ENCODE measurements at places on chromosomes 2 and 18. TPM values are rescaled to one million over a fixed set of nuclear protein-coding genes. Genes with fewer than 3 reads are reported as not detected.

- DNase-seq: no peak
These were observed 96.8 kb downstream of the TAF4B start for GRCh38 chr18:26322890-26323653.

STAT4 gene
- total RNA-seq: 0.48 TPM

GRCh38 chr2:71548646-71549425 is 95.5 kb downstream of the DYSF start:
- peak; percentile 75 for DNase-seq

LIPG gene
- 87.5 TPM for total RNA-seq

DNA sequence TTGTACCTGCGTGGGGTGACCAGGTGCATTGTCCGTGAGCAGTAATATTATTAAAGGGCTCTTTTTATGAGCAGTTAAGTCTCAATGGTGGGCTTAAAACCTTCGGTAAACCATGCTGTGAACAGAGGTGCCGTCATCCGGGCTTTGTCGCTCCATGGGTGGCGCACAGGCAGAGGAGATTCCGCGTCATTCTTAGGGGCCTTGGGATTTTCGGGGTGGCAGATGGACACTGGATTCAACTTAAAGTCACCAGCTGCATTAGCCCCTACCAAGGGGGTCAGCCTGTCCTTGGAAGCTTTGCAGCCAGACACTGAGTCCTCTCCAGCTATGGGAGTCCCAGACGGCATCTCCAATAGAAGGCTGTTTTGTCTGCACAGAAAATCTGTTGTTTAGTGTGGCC is 107.7 kb downstream of the NFATC1 start:
- DNase-seq: no peak

SPATA3 gene
- total RNA-seq: not detected

DNA sequence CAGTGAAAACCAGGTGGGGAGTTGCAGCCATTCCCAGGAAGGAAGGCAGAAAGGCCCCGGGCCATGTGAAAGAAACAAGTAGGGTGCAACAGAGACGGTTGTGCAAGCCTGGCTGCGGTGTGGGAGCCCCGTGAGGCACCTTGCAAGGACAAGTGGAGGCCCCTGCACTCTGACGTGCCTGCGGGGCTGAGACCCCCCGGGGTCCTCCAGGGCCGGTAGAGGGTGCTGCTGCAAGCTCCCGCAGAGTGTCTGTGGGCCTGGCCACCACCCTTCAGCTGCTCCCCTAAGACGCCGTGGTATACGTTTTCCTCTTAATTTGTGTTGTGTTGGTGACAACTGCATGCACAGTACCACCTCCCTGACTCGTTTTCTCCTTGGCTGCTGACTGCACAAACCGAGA is 27.4 kb upstream of the MC5R start:
- DNase-seq: no peak

AP1S3 gene
- 180 TPM for total RNA-seq

DNA sequence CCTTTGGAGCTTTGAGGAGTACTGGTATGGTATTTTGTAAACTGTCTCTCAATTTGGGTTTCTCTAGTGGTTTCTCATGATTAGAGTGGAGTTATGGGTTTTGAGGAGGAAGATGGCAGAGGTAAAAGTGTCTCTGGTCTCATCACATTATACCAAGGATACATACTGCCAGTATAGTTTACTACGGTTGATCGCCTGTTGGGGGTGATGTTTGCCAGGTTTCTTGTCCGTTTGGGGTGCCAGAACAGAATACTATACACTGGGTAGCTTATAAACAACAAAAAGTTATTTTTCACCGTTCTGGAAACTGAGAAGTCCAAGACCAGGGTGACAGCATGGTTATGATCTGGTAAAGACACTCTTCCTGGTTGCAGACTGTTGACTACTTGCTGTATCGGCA is 293.7 kb downstream of the NYAP2 start:
- no peak for DNase-seq

- no peak for DNase-seq
These were observed 17.8 kb downstream of the GIGYF2 start for GRCh38 chr2:232714969-232715368.

GRCh38 chr18:48801728-48802542 is 148.8 kb downstream of the SMAD7 start:
- DNase-seq: peak; percentile 70

GRCh38 chr2:189726271-189726670 is 36.3 kb downstream of the OSGEPL1 start:
- DNase-seq: no peak

CMPK2 gene
- total RNA-seq: 0.53 TPM

SLC5A7 gene
- not detected for total RNA-seq

DNA sequence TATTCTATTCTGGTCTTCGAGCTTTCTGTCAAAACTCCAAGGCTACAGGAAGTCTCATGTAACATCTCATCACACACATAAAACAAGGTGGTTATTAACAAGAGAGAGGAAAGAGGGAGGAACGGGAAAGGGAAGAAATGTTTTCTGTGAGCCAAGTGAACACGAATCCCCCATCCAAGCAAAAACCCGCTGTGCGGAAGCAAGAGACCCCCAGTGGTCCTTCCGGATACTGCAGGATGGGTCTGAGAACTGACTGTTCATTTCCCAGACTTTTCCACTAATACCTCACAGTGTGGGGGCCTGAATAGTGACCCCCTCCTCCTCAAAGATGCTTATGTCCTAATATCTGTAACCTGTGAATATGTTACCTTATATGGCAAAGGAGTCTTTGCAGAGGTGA is 19.0 kb upstream of the DIPK1C start:
- peak; percentile 47 for DNase-seq

CAVIN2 gene
- total RNA-seq: not detected

GRCh38 chr2:25274868-25275574 is 66.7 kb downstream of the DNMT3A start:
- DNase-seq: no peak

- no peak for DNase-seq
These were observed 24.1 kb downstream of the USP40 start for GRCh38 chr2:233542507-233542906.

GRCh38 chr2:217934321-217935131 is 68.3 kb downstream of the TNS1 start:
- DNase-seq: no peak

GRCh38 chr2:16281451-16282335 is 341.3 kb downstream of the MYCN start:
- DNase-seq: no peak

IKZF2 gene
- 13.3 TPM for total RNA-seq

DNA sequence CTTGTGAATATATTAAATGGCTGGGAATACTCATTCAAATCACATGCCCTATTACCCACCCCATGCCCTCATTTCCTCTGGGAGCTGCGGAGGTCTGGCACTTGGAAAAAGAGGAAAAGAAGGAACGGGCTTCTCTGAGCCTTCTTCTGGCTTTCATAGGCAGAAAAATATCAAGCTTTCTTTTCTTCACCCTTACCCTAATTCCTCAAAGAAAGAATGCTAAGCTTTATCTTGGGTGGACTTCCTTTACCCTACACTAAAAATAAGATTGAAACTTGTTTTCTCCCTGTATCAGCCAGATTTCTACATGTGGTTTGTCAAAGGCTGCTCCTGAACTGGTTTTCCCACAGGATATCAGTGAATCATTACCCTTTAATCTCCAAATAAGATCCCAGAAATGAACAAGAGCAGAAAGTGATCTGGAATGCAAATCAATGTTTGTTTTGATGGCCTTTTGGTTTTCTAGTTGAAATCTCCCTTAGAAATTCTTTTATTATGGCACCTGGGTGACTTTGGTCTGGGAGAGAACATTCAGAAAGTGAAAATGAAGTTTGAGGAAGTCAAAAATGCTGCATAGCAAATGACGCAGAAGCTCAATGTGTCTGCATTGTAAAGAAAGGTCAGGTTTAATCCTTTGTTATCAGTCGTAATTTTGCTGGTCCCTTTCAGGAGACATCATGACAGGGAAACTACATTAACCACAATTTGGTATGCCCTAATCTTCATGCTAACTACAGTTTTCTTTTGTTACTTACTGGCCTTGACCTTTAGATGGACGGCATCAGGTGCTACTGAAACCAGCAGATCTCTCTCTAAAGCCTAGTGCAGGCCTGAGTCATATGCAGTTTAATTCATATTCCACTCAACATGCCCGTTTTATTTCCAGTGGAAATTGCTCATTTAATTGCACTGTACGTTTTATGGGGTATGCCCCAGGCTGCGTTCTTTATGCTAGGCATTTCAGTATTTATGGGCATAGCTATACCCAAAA is 46.6 kb upstream of the HNRNPA3 start:
- DNase-seq: no peak

ZNF892 gene
- total RNA-seq: 3.4 TPM

DNA sequence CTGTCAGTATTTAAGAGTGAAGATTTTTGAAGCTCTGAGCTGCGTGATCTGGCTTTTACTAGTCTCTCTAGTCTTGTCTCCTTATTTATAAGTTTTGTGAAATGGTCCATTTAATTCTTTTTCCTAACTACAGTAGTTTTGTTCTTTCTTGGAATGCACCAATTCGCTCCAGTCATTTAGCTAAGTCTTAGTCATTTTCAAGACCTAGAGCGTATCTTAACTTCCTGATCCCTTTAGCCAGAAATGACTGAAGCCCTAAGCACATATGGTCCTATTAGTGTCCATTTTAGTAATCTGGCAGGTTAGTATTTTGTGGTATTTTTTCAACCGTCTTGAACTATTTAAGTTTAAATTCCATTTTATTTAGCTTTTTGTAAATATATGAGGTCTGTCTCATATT is 3.6 kb downstream of the BIRC6 start:
- no peak for DNase-seq

GRCh38 chr2:152814475-152815030 is 96.1 kb downstream of the ARL6IP6 start:
- no peak for DNase-seq

DNA sequence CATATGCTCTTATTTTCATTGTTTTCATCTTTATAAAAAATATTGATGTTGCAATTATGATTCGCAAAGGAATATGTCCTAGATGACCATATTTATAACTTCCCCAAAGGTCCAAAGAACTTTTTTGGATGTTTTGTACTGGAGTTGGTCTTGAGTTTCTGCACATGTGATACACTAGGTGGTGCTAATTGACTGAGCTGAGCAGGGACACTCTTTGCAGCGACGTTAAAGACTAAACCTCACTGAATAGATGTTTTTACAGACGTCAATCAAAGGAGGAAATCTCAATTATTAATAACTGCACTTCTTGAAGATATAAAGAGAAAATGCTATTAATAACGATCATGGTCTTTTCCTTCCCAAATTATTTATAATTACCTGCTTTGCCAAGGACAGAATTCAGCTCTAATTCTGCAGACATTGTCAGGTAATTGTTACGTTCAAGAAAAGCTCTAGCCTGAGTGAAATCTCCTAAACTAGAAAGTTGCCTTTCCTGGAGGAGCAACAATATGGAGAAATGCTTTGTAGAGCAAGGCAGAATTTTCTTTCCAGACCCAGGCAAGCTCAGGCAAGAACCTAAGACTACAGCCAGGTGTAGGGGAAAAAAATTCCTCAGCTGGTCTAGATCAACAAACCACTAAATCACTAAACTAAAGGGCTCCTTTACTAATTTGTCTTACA is 119.3 kb upstream of the RBBP8 start:
- DNase-seq: peak; percentile 56

GRCh38 chr2:239020541-239021041 is 172.7 kb downstream of the TWIST2 start:
- DNase-seq: no peak

- DNase-seq: peak; percentile 31
These were observed 38.5 kb downstream of the THAP4 start for GRCh38 chr2:241598487-241598886.

DNA sequence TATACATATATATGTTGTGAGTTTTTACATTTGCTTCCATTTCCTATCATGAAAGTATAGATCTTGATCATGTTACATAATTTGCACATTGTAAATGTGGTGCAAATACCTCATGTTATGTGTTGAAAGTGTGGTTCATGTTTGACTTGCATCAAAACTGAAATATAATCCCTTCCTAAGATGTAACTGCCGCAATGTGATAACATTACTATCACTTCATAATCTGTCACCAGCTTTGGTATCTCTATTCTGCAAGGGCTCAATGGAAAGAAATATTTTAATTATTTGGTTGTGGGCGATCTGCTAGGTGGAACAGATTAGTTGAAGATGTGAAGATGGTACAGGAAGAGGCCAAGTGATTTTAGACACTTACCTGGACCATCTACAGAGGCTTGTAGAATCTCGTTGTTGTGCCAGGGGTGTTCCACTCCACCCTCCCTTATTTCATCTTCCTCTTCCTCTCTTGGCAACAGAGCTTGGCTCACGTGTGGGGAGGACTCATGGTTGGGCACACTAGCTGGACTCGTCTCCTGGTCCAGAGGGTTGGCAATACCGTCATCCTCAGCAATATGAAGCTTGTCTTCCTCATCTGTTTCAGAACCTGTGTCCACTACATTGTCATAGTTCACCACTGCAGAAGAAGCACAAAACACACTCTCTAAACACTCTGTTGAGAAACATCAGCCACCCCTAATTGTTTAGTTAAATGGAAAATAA is 90.4 kb downstream of the ZEB2 start:
- DNase-seq: no peak

ABHD3 gene
- total RNA-seq: 29.3 TPM

PSMA8 gene
- not detected for total RNA-seq

IFIH1 gene
- total RNA-seq: 2.7 TPM

DNA sequence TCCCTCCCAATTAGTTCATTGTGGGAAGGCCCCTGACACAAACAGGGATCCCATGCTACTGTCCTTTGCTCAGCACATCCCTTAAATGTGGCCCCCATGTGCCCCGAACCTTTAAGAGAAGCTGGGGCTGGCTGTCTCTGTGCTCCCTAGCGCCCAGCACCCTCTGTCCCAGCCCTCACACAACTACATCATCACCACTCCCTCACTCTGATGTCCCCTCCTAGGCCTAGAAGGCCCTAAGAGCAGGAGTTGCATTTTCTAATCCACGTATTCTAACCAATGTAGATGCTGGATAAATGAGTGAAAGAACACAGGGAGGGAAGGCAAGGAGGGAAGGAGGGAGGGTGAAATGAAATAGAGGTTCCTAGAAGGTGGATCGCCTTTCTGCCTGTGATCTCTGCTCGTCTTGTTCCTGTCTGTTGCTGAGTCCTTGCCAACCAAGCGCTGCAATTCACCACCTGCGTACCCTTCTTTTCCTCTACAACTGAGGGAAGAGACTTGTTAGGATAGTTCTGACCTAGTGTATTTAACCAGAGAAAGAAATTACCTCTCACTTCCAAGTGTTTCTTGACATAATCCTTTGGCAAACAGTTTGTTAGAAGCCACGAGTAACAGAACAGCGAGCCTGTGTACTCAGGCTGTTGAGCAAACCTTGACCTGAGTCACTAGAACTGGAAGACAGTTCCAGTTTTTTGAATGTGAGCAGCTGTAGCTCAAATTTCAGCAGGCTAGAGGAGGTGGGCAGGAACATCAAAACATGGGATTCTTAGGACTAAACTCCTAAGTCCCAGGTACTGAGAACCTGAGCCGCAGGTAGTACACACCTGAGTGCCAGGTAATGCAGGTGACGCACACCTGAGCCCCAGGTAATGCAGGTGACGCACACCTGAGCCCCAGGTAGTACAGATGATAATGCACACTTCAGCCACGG is 181.5 kb upstream of the ID2 start:
- peak; percentile 59 for DNase-seq

- no peak for DNase-seq
These were observed 74.1 kb downstream of the BOD1L2 start for GRCh38 chr18:57220930-57221483.
